ENCODE measurements at places on chromosomes 6 and 20. TPM values are rescaled to one million over a fixed set of nuclear protein-coding genes. Genes with fewer than 3 reads are reported as not detected.

The TRIM15 gene
- not detected for total RNA-seq

The CD40 gene
- 32.8 TPM for total RNA-seq

The C6orf15 gene
- not detected for total RNA-seq

The STK4 gene
- 26.0 TPM for total RNA-seq

The PDYN gene
- not detected for total RNA-seq
